Stimulated activated naive CD4-positive, alpha-beta T cell treated with Interleukin-2 at 50 U/mL for 16 hours (primary cell): ENCODE measurements at places on chromosomes 1 and 21.

DNA sequence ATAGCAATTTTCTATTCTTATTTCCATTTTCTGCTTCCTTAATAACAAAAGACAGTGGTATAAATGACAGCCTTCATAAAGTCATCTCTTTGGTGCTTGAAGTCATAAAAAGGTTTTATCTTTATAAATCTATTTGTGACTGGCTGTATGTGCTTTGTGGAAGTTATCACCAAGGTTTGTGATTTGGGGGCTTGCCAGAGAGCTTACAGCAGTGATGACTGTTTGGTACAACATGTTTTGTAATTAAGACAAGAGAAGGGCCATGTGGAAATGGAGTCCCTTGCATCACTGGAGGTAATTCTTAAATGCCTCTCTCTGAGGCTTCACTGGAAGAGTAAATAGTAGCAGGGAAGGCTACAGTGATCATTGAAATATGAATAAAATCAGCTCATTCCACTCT, 2.7 kb downstream of the SLC35F3 start:
- no peak for DNase-seq

- no peak for DNase-seq
Measured at GRCh38 chr1:247293047-247293446, 37.2 kb downstream of the VN1R5 start.

DNA sequence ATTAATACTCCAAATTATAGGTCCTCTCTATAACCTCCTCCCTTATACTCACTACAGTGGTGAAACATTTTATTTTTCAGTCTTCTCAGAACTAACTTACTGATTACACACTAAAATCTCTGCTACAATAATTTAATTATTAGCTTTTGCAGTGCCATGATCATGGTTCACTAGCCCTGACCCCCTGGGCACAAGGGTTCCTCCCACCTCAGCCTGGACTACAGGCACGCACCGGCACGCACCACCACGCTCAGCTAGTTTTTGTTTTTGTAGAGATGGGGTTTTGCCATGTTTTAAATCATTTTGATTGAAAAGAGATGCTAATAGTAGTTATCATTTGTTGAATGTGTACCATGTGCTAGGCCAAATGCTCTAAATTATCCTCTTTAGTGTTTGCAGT, 6.3 kb downstream of the PATJ start:
- no peak for DNase-seq

- DNase-seq = no peak
Measured at GRCh38 chr1:95793893-95794292, 559.9 kb downstream of the RWDD3 start.

DNA sequence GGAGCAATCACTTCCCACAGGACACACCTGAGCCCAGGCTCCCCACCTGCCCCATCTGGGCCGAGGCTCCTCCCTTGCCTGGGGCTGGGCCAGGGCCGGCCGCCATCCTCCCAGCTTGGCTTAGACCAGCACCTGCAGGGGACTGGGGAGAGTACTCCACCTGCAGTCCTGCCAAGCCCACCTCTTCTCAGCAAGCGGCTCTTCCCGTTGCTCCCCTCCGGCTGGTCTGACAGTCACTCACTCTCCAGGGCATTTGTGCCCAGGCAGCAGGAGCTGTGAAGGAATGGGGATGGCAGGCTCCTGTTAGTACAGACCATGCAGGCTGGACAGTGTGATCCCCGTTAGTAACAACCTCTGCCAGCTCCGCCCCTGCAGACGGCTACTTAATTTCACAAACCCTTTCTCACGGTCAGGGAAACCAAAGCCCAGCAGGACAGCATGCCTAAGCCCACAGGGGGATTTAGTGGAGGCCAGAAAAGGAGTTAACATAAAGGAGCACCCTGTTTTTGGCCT, at the start of gene FYB2:
Gene FYB2, minus strand, starts transcription at position 18 of the 513 bp plus-strand sequence. CDS start 114 bp downstream, outside the sequence.
- DNase-seq = no peak

- DNase-seq = no peak
Measured at GRCh38 chr1:173413271-173413707, 63.8 kb upstream of the PRDX6 start.

DNA sequence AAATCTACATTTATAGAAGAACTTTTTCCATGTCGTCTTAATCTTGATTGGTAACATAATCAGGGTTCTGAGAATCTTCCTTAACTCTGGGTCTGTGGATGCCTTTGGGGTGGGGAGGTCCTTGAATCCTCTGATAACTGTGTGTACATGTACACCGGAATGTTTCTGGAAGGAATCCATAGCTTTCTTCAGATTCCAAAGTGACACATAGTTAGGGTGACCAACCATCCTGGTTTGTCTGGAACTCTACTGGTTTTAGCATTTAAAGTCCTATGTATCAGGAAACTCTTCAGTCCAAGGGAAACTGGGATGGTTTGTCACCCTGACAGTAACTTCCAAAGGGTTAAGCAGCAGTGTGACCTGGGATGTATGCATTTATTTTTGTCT, 16.8 kb downstream of the STRIP1 start:
- no peak for DNase-seq

GRCh38 chr1:169108863-169109560, 2.5 kb downstream of the ATP1B1 start:
- DNase-seq = no peak

DNA sequence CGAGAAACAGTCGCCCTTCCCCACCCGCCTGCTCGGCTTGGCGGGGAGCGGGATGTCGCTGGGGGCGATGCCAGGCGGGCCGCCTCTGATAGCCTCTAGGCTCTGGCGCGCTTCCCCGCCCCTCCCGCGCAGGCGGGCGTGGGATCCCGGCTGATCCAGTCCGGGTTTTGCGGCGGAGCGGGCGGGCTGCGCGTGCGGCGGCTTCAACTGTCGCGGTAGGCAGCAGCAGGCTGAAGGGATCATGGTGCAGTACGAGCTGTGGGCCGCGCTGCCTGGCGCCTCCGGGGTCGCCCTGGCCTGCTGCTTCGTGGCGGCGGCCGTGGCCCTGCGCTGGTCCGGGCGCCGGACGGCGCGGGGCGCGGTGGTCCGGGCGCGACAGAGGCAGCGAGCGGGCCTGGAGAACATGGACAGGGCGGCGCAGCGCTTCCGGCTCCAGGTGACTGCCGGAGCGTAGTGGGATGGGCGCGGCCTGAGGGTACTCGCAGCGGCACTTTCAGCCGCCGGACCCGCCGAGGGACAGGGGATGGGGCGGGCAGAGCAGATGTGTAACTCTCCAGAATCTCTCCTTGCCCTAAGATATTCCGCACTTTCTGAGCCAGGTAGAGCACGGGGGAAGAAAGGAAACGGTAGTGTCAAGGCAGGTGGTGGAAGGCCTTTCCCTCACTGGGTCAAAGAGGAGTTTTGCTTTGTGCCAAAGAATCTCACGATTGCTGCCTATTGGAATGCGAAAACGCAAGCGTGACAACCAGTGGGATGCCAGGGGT, at the start of gene FAAH:
Gene FAAH, plus strand, starts transcription at position 210 of the 764 bp plus-strand sequence. Its CDS starts 32 bp downstream, at position 242.
- DNase-seq = no peak

GRCh38 chr1:206963119-206963712, 7.0 kb downstream of the FCAMR start:
- no peak for DNase-seq

DNA sequence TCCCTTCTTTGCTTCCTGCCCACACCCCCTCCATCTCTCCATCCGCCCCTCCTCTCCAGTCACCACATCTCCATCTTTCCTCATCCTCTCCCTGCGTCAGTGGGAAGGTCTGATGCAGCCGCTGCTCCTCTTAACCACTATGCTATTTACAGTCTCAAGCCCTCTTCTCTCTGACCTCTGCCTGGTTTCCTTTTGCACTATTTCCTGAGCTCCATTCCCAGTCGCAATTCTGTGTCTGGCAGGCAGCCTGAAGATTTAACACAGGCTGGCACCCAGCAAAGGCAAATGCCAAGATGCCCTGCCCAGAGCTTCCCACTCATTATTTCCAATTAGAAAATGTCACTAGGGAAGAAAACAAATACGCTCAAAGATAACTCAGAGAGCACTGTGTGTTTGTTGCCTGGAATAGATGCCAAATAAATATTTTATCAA, 89.6 kb upstream of the LPGAT1 start:
- no peak for DNase-seq

- no peak for DNase-seq
Measured at GRCh38 chr1:205304695-205305070, 16.9 kb downstream of the NUAK2 start.

- peak; percentile 53 for DNase-seq
Measured at GRCh38 chr1:52141513-52142219, at the start of gene ZFYVE9. ZFYVE9 (plus strand) TSS chr1:52142089; CDS start chr1:52233207, 91,118 bp downstream.

- no peak for DNase-seq
Measured at GRCh38 chr1:6958407-6959030, 173.3 kb downstream of the CAMTA1 start.

DNA sequence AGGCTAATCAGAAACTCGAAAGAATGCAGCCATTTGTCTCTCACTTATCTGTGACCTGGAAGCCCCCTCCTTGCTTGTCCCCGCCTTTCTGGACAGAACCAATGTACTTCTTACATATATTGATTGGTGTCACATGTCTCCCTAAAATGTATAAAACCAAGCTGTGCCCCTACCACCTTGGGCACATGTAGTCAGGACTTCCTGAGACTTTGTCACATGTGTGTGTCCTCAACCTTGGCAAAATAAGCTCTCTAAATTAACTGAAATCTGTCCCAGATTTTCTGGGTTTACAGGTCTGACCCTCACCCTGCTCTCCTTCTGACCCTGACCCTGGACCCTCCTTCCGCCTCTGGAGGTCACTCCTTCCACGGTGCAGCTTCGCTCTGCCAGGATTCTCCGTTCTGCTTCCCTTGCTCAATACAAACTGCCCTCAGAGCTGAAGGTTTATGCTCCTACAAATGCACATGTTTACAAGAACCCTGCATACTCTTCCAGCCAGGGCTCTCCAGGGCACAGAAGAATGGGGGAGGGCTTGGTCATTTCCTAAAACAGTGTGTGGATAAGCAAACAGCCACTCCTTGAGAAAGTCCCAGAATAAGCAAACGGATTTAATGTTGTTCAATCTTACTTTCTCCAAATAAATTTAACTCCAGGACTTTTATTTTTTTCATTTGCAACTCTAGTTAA, 160.5 kb downstream of the ACTL8 start:
- DNase-seq = no peak

- no peak for DNase-seq
Measured at GRCh38 chr1:169650551-169650950, 20.6 kb upstream of the SELP start.
